Activated T-cell treated with anti-CD3 and anti-CD28 coated beads, Interleukin-2, amount 50 U/mL, for 24 hours (primary cell): ENCODE measurements at places on chromosomes 16 and 17.

DNA sequence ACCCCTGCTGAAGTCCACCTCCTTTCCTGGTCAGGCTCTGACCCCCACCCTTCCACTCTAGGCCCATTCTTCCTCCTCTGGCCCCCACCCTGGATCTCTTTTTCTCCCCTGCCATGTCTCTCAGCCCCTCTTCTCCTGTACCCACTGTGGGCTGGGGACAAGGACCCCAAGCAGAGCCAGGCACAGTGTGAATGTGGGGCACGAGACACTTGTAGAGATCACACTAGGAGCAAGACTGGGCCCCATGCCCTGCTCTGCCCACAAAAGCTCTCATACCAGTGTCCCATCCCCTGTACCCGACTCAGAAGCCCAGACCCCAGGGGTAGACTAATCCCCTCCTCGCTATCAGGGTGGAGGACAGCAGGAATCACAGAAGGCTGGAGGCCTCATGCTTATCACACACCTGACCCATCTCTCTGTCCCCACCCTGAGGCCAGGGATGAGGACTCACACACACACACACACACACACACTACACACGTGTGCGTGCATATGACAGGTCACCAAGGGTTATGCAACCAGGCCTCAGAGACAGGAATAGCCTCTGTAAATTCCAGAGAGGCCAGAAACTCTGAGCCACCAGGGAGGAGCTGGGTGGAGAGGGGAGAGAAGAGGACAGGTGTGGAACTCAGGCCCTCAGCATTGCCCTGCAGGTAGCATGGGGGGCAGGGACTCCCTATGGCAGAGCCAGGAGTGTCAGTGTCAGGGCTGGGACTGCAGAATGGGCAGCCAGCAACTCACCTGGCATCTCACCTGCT lies 21.1 kb downstream of the ARHGAP27 start:
- no peak for DNase-seq

GRCh38 chr16:3012246-3012645 lies 477 bp upstream of the CLDN9 start:
- no peak for DNase-seq

DNA sequence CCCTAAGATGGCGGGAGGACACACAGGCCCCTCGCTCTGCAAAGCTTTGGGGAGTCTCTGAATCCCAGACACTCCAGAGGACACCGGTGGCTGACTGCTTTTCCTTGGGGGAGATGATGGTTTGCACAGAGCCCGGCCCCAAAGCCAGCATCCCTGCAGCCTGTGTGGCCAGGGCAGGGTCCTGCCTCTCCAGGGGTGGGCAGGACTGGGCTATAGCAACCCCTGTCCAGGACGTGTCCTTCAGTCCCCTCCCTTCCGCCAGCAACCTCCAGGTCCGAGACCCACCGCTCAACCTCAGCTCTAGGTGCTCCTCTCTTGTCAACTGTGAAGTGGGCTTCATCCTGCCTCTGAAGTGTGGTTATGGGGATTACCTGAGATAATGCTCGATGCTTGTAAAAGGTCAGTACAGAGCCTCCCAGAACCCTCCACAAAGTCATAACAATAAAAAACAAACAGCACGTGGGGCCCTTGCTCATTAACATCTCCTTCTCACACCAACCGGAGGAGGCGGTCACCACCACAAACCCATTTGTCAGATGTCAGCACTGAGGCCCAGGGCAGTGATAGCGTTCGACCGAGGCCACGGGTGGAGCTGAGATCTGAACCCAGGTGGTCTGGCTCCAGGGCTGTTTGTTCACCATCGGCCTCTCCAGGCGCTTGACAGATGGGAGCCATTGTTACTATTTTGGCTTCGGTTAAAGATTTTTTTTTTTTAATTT lies 304.8 kb downstream of the IRF8 start:
- no peak for DNase-seq

DNA sequence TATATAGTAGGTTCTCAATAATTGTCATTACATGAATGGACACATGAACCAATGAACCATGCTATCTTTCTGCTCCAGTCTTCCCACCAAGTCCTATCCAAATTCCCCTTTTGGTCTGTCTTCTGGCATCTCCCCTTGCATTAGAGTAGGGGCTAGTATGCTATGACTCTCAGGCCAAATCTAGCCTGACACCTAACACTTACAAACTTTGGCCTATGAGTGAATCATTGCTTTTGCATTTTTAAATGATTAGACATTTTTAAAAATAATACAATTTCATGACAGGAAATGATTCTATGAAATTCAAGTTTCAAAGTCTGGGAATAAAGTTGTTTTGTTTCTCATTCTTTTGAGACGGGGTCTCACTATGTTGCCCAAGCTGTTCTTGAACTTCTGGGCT lies 102.5 kb upstream of the MAF start:
- DNase-seq: no peak

- no peak for DNase-seq
These were observed 10.2 kb downstream of the MFSD6L start for GRCh38 chr17:8788998-8789397.

- DNase-seq: no peak
These were observed 21.1 kb upstream of the TFAP4 start for GRCh38 chr16:4293822-4294457.

DNA sequence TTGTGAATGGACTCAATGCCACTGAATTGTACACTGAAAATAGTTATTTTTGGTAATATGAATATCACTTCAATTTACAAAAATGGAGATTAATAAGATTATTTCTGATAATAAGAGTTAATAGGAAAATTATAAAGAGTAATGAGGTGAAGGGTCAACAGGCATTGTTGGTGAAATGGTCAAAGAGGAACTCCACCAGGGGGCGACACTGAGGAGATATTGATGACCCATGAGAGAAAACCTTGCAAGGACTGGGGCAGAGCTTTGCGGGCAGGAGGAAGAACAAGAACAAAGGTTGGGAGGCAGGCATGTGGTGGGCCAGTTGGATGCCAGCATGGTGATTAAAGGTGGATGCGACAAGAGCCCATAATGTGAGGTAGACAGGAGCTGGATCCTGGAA lies 74.0 kb upstream of the XYLT1 start:
- no peak for DNase-seq

- DNase-seq: no peak
These were observed 22.5 kb upstream of the CHMP6 start for GRCh38 chr17:80969030-80969673.

DNA sequence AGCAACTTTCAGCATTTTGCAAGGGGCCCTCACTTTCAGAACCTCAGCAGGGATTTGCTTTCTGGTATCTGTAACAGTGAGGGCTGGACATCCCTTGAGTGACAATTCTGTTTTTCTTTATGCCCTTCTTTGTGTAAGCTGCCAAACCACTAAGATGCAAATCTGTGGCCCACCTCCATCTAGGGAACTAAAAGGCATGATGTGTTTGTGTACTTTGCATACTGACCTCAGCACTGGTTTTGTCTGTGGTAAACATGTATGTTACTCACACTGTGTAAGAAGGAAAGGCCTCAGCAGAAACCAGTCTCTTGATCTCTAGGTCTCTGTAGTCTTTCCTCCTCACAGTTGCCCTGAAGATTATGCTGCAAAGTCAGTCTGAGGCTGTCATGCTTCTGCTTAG lies 396.6 kb upstream of the DYNLRB2 start:
- DNase-seq: no peak

DNA sequence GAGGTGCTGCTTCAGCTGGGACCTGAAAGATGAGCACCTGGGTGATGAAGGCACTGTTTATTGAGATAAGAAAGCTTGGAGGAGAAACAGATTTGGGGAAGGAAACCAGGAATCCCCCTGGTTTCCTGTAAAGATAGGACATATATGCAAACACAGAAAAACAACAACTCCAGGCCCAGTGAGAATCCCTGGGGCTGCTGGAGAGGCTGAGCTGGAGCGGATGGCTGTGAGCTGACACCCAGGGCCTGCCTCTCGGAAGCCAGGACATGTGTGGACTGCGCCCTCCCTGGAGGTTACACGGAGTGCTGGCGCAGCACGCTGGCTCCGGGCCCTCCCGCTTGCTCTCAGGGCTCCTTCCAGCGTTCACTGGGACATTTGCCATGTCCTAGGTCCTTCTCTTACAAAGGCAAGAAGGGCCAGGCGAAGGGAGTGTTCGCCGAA lies 57.5 kb downstream of the CYB5B start:
- DNase-seq: no peak

GRCh38 chr16:51129105-51129504 lies 22.0 kb downstream of the SALL1 start:
- no peak for DNase-seq

DNA sequence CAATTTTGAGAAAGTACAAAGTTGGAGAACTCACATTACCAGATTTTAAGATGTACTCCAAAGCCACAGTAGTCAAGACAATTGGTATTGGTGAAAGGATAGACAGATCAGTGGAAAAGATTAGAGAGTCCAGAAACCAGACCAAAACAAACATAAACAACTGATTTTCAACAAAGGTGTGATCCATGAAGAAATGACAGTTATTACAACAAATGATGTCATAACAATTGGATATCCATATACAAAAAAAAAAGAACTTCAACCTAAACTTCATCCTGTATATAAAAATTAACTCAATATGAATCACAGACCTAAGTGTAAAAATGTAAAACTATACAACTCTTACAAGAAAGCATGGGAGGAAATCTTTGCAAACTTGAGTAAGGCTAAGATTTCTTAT lies 8.4 kb downstream of the CEP112 start:
- DNase-seq: no peak

DNA sequence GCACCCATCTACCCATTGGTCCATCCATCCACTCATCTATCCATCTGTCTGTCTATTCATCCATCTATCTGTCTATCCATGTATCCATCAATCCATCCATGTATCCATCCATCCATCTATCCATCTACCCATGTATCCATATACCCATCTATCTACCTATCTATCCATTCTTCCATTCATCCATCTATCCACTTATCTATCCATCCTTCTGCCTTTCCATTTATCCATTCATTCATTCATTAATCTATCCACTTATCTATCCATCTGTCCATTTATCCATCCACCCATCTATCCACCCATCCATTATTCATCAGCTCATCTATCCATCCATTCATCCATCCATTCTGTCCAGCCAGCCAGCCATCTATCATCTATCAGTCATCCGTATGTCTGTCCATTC lies 21.5 kb downstream of the TRIM25 start:
- no peak for DNase-seq

- DNase-seq: no peak
These were observed 176.1 kb upstream of the CIBAR2 start for GRCh38 chr16:85288341-85288868.

GRCh38 chr17:28154214-28154613 lies 111.7 kb downstream of the NLK start:
- no peak for DNase-seq

DNA sequence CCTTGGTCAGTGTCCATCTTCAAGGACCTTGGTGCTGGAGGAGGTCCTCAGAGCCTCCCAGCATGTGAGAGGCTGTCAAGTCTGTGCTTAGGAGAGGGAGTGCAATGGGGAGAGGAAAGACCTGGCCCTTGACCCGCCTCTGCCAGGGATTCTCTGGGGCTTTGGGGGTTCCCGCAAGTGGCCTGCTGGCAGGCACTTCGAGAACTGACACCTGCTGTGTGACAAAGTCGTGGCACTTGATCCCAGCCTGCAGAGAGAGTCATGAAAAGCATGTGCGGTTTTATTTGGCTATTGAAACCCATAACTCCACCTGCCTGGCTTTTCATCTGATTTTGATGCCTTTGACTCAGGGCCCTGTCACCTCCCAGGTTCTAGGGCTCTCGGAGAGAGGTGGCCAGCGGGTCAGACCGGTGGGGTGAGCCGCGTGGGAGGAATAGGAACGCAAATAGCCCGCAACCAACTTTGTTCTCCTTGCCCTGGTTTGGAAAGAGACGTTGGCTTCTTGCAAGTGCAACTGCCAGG lies 42.8 kb upstream of the GSE1 start:
- peak; percentile 59 for DNase-seq

DNA sequence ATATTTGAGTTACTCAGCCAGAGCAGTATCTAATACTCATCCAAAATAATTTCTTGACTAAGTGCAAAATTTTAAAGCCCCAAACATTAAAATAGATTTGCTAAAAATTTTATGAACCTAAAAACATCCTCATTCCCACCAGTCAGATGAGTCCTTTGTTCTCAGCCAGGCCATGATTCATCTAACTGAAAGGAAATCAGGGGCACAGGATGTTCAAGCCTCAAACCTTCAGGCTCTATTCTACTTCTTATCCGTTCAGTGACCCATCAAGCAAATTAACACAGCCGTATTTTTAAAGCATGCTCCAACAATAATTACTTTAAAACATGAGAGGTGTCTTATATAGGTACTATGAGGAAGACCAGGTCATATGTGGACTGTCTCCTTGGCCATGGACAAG lies 176.5 kb upstream of the MON1B start:
- DNase-seq: no peak
